ENCODE measurements at places on chromosomes 5 and 9. TPM values are rescaled to one million over a fixed set of nuclear protein-coding genes. Genes with fewer than 3 reads are reported as not detected.

The ATP10B gene
- total RNA-seq: 0.35 TPM

The KCNV2 gene
- not detected for total RNA-seq

DNA sequence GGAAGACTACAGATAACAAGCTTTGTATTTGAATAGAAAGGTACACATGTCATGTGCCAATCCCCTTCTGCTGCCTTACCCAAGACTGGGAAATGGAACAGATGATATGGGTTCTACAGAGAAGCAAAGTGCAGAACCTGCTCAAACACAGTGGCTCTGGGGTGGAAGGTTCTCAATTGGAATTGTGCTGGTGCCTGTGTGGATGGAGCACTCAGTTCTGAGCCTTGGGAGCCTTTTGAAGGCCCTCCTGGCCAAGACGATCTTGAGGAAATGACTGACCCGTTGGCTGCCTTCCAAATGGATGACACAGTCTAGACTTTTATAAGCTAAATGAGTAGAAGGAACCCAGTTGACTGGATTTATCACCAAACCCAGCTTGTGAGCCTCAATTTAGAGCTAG lies 4.2 kb upstream of the PRSS3 start:
- DNase-seq: no peak

GRCh38 chr5:29089591-29090130 lies 2051.3 kb upstream of the CDH9 start:
- DNase-seq: no peak

DNA sequence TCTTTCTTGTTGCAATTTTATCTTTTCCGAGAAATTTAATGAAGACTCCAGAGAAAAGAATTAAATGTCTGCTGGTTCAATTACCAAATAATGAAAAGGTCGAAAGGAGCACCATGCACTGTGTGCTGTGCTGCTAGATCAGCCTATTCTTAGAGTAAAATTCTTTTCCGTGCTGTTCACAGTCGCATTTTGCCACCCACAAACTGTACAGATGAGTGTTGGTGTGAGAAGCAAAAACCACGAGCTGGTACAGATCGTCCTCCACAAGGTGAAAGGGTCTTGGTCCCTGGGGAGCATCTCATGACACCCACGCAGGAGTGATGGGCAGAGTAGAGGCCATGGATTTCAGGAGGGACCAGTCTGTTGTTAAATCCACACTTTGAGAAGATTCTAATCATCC lies 143.8 kb upstream of the PUM3 start:
- DNase-seq: no peak

GRCh38 chr9:110220809-110221208 lies 12.8 kb upstream of the C9orf152 start:
- DNase-seq: no peak

The GAPVD1 gene
- 20.3 TPM for total RNA-seq
